GM20000 (cell line): ENCODE measurements at places on chromosomes 5 and 9.
A peak's percentile ranks its signal among the peaks of the same experiment; 100 is the strongest.

DNA sequence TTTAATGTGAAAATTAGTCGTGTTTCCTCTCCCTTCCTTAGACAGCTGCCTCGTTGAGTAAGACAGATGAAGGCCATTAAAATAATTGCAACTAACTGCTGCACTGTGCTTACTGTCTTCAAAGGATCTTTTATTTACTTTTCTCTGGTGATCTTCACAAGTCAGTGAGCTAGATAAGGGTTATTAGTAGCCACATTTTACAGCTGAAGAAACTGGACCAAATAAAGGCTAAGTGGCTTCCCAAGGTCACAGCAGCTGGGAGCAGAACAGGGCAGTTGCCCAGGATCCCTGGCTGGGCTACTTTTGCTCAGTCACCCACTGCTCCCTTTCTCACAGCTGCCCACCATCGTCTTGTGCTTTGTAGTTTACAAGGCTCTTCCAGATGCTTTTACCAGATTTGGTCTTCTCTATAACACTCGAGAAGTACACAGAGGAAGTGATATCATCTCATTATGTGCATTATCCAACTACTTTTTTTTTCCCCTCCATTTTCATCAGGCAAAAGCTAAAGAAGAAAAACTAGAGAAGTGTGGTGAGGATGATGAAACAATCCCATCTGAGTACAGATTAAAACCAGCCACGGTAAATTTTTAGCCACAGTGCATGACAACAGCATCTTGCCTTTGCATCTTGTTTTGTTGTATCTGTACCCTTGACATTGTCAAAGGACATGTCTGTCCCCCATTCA is 61.8 kb downstream of the ERAP1 start:
- no peak for DNase-seq

DNA sequence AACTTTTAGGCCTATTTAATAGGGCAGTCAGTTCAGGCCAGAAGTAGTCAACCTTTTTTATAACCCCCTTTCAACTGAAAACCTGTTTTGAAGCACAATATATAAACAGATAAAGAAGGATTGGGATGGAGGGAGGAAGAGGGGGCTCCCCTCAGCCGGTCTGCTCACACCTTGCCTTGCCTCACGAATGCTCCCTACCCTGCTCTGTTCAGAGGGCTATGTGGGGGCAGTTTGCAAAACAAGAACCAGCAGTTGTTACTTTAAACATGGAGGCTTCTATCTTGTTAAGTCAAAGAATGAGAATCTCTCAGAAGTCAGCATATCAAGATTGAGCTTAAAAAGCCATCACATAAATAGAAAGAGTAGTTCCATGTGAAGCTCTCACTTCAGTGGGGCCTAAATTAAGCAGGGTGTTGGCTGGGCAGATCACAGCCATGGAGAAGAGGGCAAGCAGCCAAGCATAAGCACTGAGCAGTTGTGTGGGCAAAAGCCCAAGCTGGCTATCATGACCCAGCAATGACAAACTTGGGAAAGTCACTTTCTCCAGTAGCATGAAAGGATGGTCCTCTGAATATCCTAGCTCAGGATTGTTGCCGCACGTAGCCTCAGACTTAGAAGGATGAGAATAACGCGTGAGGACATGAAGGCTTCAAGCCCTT is 70.6 kb downstream of the ALDH1A1 start:
- DNase-seq = no peak

DNA sequence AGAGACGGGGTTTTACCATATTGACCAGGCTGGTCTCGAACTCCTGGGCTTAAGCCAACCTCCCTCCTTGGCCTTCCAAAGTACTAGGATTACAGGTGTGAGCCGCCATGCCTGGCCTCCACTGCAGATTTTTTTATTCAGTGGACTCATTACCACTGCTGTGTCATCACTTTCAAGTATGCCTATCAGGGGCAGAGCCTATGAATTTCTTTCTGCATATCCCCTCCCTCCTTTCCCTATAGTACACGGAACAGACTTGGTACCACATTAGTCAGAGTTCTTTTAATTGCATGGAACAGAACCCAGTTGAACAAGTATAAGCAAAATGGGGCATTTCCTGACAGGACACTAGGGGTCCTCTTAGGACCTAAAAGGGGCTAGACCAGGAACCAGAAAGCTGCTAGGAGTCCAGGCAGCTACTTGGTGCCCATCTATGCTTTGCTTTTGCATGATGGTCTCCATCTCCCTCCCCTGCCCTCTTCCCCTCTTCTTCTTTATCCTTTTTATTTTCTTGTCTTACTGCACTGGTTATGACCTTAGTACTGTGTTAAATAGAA is 5.8 kb downstream of the BSPRY start:
- no peak for DNase-seq

GRCh38 chr9:129495620-129496472 is 125.1 kb downstream of the C9orf50 start:
- peak; percentile 89 for DNase-seq

- no peak for DNase-seq
Measured at GRCh38 chr5:102777099-102777498, 22.0 kb downstream of the PAM start.

- peak; percentile 89 for DNase-seq
Measured at GRCh38 chr9:27572918-27573633, at the start of gene C9orf72. C9orf72 (minus strand) TSS chr9:27573481; CDS start chr9:27567120, 6,361 bp downstream.

GRCh38 chr5:100469767-100470166 is 65.4 kb upstream of the FAM174A start:
- DNase-seq = no peak

- no peak for DNase-seq
Measured at GRCh38 chr5:111495159-111495558, 17.2 kb downstream of the STARD4 start.
